IPS-NIHi11 (cell line): ENCODE measurements at places on chromosomes 16 and 17.

- DNase-seq = no peak
Measured at GRCh38 chr16:89357055-89357816, 133.1 kb downstream of the ANKRD11 start.

GRCh38 chr17:39621523-39622379 is 5.0 kb upstream of the PPP1R1B start:
- DNase-seq = peak; percentile 87

DNA sequence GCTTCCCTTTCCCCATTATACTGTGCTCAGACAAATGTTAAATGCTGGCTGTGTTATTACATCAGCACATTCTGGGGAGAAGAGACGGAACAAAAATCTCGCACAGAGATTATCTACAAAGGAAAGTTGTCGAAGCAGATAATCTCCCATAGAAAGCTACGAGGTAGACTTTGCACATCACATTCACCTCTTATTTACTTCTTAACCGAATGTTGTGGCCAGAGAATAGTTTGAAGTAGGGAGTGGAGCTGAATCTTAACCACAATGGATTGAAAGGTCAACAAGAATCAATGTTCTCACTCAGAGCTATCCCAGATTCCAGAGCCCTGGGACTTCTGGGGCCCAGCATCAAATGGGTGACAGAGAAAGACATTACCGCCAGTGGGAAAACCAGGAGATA is 28.4 kb upstream of the LONP2 start:
- no peak for DNase-seq

GRCh38 chr17:64661726-64661975 is 456 bp downstream of the SMURF2 start:
- no peak for DNase-seq

- DNase-seq = no peak
Measured at GRCh38 chr17:56822725-56823124, 11.0 kb downstream of the C17orf67 start.

- DNase-seq = no peak
Measured at GRCh38 chr16:53599548-53599947, 96.5 kb upstream of the AKTIP start.

GRCh38 chr16:369275-369865 is 968 bp downstream of the MRPL28 start:
- no peak for DNase-seq

GRCh38 chr17:78883533-78884131 is 19.4 kb downstream of the CEP295NL start:
- DNase-seq = peak; percentile 90
